Colonic mucosa (tissue), 4 donors: ENCODE measurements at places on chromosomes 16 and 17. TPM values are rescaled to one million over a fixed set of nuclear protein-coding genes. Genes with fewer than 3 reads are reported as not detected.

- no peak for DNase-seq
These were observed 480.1 kb downstream of the SOX9 start for GRCh38 chr17:72600934-72601333.

DNA sequence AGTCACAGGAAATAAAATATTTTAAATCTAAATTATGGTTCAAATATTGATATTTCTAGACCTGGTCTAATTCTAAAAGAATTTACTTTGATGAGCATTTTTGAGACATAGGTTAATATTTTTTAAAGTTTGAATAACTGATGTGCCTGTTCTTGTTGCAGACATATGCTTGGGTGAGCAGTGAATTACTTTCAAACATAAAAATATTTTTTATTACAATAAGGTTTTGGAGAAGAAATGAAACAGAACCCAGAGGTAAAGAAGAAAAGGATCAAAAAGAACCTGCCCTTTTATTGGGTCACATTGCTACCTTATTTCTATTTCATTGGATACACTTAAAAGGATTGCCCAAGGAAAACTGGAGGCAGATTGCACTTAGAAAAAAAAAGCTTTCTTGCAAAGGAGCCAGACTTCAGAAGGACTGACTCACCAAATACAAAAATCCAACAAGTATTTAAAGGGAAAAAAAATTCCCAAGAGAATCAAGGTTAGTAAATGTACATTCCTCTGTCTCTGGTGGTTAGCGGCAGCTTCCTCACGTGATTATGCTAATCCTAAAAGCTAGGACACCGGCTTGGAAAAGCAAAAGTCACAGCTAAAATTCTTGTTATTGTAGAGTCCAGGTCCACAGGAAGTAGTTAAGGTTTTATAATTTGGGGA, 18.5 kb downstream of the ENPP7 start:
- DNase-seq: no peak

- DNase-seq: no peak
These were observed 7.1 kb downstream of the MCRIP1 start for GRCh38 chr17:81825841-81826466.

DNA sequence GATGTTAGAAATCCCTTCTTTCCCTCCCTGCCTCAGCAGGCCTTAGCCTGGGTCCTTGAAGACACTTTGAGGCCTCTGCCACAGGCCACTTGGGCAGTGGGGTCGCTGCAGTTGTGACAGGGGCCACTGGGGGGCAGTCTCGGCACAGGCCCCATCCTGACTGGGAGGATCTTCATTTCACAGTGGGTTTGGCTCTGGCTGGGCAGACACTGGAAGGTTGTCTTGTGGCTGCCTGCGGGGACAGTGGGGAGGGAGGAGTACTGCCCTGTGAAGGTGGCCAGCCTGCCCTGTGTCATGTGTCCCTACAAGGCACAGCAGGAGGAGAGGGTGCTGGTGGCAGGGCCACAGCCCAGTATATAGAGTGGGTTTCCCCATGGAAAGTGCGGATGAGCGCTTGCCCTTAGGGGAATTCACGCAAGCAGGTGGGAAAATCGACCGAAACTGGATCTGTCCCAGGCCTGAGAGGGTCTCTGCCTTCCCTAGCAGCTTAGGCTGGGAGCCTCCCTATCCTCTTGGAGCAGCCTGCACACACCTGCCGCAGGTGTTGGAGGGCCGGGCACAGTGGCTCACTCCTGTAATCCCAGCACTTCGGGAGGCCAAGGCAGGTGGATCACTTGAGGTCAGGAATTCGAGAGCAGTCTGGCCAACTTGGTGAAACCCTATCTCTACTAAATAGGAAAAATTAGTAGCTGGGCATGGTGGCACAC, 28.8 kb downstream of the GINS2 start:
- DNase-seq: peak; percentile 67

DNA sequence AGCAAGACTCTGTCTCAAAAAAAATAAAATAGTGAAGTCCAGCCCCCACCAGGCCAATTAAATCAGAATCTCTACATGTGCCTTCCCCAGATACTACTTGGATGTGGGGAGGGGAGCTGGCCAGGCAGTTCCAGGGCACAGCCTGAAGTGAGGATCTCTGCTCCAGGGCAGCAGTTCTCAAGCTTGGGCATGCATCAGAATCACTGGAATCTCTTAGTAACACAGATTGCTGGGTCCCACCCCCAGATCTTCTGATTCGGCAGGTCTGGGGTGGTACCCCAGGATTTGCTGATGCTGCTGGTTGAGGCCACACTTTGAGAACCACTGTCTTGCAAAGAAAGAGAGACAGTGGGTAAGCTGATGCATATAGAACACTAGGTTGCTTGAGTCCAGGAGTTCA, 8.3 kb upstream of the CDH5 start:
- DNase-seq: no peak

- DNase-seq: no peak
These were observed 15.6 kb upstream of the LITAF start for GRCh38 chr16:11602321-11602720.

DNA sequence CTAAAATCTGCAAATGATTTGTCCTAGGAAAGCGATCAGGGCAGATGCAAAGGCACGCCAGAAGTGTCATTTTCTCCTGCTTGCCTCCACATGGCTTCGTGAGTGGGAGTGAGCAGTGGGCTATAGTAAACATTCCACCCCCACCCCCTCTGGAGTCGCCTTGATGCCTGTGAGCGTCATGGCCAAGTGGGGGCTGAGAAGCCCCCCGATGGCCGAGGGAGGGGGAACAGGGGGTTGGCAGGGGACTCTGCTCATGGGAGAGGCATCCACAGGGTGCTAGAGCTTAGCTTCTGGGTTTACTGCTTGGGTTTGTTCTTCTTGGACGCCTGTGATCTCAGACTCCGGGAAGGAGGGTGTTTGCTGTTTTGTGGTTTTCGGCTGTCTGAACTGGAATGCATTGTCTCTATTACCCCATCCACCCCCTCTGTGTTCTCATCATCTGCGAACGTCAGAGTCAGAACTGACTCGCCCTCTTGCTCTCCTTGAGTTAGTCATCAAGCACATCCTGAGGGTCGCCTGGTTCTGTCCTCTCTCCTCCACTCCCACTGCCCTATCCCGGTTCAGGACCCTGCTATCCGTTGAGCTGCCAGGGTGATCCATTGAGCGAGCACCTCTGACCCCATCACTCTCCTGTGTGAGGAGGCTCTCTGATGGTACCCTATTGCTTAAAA, 15.4 kb downstream of the TNS4 start:
- DNase-seq: no peak

DNA sequence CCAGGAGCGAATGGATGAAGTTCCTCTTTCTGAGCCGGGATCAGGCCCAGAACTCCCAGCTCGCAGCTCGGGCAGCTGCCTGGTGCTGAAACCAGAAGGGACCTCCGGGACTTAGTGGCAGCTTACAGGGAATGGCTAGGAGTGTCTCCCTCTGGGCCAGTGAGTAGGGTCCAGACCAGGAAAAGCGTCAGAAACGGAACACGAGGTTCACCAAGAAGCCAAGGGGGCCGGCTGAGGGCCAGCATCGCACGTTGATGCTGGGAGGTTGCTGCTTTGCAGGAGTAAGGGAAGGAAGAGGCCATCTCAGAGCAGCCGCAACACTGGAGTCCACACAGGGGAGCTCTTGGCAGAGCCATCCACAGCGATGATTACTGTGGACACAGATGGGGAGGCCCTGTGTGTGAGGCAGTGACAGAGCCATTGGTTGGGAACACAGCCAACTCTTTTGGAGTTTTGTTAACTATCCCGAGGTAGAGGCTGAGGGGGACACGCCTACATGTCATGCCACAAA, 74.0 kb upstream of the CREBBP start:
- no peak for DNase-seq

GRCh38 chr16:12391956-12392355, 411.7 kb downstream of the CPPED1 start:
- DNase-seq: no peak

GRCh38 chr16:25542306-25542705, 149.5 kb upstream of the HS3ST4 start:
- no peak for DNase-seq

DNA sequence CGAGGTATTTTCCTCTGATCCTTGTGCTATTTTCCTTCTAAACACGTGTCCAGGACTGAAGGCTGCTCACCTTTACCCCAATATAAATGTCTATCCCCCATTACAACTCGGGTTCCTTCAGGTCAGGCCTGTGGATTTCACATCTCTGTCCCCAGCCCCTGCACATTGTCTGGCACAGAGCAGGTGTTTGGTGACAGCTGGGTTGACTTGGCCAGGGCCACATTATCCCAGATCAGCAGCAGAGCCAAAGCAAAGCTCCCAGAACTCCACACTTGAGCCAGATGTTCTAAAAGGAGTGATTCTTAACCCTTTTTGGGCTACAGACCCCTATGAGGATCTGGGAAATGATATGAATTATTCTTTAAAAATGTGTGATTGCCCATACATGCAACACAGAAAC, 18.0 kb upstream of the SPATA32 start:
- DNase-seq: no peak

DNA sequence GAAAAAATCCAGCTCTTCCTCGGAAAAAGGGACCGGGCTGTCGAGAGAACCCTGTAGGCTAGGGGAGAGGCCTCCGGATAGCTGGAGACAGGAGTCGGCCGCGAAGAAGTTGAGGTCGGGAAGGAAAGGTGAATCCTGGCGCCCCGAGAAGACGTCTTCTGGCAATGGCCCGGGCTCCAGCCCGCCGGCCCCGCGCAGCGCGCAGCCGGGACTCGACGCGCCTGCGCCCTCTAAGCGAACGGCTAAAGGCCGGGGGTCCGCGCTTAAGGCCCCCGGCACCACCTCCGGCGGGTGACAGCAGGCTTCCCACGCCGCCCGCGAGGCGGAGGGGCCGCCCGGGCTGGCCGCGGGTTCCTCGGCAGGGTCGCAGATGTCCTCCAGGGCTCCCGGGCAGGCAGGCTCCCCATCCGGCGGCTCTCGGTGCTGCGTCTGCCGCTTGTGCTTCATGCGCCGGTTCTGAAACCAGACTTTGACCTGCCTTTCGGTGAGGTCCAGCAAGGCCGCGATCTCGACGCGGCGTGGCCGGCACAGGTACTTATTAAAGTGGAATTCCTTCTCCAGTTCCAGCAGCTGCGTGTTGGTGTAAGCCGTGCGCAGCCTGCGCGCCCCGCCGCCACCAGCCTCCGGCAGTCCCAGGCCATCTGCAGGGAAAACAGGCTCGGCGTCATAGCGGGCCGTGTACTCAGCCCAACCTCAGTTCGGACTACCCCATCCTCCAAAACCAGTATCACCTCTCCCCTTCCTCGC, 1.6 kb downstream of the HOXB2 start:
- peak; percentile 62 for DNase-seq

GRCh38 chr16:52318302-52319009, 228.5 kb downstream of the TOX3 start:
- DNase-seq: no peak

DNA sequence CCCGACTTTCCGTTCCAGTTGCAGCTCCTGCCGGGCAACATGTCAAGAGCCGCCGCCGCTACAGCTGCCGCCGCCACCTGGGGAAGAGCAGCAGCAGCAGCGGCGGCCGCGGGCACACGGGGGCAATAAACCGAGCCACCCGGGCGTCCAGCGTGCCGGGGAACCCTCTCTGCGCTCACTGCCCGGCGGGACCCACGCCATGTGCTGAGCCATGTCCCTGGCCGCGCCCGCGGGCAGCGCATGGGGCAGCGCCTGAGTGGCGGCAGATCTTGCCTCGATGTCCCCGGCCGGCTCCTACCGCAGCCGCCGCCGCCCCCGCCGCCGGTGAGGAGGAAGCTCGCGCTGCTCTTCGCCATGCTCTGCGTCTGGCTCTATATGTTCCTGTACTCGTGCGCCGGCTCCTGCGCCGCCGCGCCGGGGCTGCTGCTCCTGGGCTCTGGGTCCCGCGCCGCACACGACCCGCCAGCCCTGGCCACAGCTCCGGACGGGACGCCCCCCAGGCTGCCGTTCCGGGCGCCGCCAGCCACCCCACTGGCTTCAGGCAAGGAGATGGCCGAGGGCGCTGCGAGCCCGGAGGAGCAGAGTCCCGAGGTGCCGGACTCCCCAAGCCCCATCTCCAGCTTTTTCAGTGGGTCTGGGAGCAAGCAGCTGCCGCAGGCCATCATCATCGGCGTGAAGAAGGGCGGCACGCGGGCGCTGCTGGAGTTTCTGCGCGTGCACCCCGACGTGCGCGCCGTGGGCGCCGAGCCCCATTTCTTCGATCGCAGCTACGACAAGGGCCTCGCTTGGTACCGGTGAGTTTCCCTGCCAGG, 604 bp downstream of the HS3ST3B1 start:
- no peak for DNase-seq

DNA sequence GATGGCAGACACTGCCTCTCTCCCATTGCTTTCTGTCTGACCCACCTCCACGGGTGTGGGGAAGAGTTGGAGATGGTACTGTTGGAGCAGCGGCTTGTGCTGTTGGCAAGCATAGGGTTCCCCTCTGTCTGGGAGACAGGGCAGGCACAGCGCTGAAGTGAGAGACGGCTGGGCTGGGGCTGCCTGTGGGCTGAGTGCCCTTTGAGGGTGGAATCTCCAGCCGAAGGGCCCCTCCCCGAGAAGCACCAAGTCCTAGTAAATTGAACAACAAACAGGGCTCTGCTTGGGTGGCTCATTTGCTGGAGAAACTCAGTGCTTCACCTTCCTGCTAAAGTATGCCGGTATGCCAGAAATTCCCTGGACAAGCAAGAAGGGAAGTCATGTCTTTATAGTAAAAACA, 79.7 kb downstream of the KSR1 start:
- DNase-seq: no peak

DNA sequence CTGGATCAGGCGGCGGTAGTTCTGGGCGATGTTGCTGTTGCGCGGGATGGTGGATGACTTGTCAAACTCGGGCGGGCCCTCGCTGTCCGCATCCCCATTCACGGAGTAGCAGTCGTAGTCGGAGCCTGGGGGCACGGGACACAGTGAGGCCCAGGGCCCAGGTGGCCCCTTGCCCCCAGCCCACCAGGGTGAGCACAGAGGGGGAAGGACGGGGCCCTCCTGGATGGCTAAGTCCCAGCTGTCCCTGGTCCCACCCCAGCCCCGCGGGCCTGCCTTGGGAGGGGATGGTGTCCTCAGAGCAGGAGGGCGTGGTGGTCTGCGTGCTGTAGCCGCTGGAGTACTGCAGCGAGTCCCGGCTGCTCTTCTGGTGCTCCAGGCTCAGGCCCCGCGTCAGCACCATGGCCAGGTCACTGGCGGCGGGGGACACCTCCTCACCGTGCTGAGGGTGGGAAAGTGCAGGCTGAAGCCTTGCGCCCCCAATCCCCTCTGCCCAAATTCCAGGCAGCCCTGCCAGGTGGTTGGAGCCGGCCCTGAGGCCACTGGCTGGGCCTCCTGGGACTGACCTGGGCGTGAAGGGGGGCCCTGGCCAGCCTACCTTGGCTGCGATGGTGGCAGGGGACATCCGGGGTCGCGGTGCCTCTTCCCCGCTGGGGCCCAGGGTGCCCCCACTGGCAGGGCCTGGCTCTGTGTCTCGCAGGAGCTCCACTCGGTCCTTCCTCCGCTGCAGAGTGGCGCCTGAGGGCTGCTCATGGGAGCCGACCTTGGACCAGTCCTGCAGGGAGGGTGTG, 18.2 kb downstream of the IL34 start:
- no peak for DNase-seq

SOST gene
- total RNA-seq: not detected

SMPD3 gene
- 76.5 TPM for total RNA-seq

EVPL gene
- total RNA-seq: 18.8 TPM

PABPN1L gene
- not detected for total RNA-seq

HOXB3 gene
- 17.4 TPM for total RNA-seq

HCRT gene
- total RNA-seq: not detected

CHRNE gene
- not detected for total RNA-seq

CD300H gene
- 0.45 TPM for total RNA-seq
